Neural progenitor cell (in vitro differentiated cells): ENCODE measurements at places on chromosomes 12 and 14. TPM values are rescaled to one million over a fixed set of nuclear protein-coding genes. Genes with fewer than 3 reads are reported as not detected.

- DNase-seq, result no peak
- H3K4me3 ChIP-seq, result no peak overlapping the region
- no peaks in the 10 kb centered on the region for H3K27me3 ChIP-seq
- H3K27ac ChIP-seq, result no peak overlapping the region
- H3K36me3 ChIP-seq, result no peaks in the 10 kb centered on the region
These were observed 199.2 kb upstream of the EEA1 start for GRCh38 chr12:93128332-93128707.

- no peak overlapping the region for H3K4me3 ChIP-seq
- peaks cover 11% of the 10 kb centered on the region for H3K4me1 ChIP-seq
- no peak overlapping the region for H3K27ac ChIP-seq
- no peaks in the 10 kb centered on the region for H3K36me3 ChIP-seq
- no peaks in the 10 kb centered on the region for H3K27me3 ChIP-seq
These were observed 116.8 kb downstream of the WIF1 start for GRCh38 chr12:65004270-65004669.

Gene RXYLT1
- total RNA-seq, result 9.4 and 10.8 TPM in 2 replicates

Gene AVPR1A
- 0.04 and 0.09 TPM in 2 replicates for total RNA-seq
